Chondrocyte (in vitro differentiated cells): ENCODE measurements at places on chromosomes 5 and 9. TPM values are rescaled to one million over a fixed set of nuclear protein-coding genes. Genes with fewer than 3 reads are reported as not detected.

- DNase-seq, result no peak
Observed at GRCh38 chr5:89930591-89931392, 478.8 kb downstream of the CETN3 start.

- DNase-seq, result no peak
Observed at GRCh38 chr5:100188778-100189177, 346.4 kb upstream of the FAM174A start.

DNA sequence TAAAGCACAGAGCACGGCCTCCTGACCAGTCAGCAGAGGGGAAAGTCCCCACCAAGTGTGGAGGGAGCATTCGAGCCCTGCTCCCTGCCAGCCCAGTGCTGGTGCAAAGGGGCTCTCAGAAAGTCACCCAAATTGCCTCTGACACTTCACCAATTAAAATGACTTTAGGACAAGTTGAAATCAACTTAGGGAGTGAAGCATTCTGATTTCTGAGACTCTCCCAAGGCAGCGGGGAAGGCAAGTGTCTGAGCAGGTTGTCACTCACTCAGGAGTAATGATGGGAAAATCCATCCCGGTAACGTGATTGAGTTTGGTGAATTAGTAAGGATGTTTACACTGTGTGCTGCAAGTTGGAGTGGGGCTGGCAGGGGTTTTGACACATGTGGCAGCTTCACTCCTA, 73.7 kb downstream of the PCDH1 start:
- no peak for DNase-seq

DNA sequence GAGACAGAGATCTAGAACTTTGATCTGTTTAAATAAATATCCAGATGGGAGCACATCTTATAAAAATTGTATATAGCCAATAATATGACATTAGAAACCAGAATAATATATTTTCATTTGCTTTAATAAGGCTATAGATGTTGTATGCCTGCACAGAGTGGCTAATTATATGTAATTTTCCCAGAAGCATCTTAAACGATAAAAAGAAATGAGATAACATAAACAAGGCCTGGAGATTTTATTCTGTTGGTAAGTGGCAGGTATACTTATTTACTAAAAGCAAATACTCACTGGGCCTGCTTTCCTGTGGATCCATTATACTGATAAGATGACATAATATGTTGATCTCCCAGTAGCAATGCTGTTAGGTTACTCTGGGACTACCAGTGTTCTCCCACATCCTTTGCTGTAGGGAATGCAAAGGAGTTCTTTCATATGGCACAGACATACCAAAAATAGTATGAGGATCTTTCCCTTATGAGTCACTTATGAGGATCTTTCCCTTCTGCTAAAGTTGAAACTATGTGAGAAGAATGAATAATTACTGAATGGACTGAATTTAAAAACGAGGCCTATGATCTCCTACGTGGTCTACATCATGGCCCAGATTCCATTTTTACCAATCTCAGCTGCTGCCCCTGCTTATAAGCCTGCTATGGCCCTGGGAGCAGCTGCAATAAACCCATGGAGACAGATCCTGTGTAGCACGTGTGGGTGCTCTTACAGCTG, 112.1 kb downstream of the NUDT12 start:
- DNase-seq, result no peak

Gene AP3B1
- total RNA-seq, result 60.3 to 74.5 TPM (median 60.4 TPM) in 3 replicates

DNA sequence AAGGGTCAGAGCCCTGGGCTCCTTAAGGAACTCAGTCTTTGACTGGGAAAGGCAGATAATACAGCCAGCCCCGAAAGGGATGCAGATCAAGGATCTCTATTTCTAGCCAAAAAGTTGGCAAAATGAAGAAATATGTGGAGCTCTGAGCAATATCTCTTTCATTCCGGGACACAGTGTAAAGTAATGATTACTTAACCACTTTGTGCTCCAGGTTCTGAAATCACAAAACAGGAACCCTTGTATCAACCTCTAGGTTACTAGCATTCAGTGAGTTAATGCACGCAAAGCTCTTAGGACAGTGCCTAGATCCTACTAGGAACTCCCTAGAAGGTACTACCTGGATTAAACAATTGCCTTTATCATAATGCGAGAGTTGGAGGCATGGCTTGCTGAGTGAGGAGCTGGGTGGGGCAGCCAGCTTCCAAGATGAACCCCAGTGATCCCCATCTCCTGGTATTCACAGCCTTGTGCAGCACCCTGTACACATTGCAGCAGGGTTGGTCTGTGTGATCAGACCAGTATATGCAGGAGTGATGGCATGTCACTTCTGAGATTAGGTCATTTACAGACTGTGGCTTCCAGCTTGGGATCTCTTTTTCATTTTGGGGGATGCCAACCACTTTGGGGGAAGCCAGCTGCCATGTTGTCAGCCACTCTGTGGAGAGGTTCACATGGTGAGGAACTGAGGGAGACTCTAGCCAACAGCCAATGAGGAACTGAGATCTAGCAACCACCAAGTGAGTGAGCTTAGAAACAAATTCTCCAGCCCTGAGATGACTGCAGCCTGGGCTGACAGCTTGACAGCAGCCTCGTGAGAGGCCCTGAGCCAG, 103.1 kb upstream of the SLC44A1 start:
- no peak for DNase-seq

- no peak for DNase-seq
Observed at GRCh38 chr9:136609160-136609475, 53.6 kb upstream of the EGFL7 start.

Gene SPATA31C1
- total RNA-seq, result not detected in 3 replicates

Gene LHX2
- total RNA-seq, result 0.20 TPM in 1 of 3 replicates, not detected in the others

DNA sequence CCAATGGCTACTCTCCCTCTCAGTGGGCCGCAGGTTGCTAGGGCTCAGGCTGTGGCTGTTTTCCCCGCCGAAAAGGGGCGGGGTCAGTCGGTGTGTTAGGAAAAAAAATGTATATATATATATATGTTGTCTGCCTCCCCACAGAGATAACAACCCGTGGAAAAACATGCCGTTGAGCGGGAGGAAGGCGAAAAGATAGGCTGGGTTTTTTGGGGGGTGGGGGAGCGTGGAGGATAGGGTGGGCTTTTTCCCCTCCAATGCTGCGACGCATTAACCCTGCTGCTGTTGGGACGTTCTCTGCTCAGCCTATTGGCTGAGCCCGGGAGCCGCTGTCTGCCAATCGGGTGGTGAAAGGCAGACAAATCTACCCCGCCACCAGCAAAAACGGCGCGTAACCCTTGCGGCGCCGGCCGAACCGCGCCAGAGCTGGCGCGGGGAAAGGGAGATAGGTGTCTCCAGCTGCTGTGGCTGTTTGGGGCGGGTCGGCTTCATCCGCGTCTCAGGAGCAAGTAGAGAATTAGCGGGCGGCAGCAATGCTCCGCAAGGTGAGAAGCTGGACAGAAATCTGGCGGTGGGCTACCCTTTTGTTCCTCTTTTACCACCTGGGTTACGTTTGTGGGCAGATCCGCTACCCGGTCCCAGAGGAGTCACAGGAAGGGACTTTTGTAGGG, at the start of gene PCDHGC4:
Gene PCDHGC4 (plus strand): TSS at position 390 of the 671 bp plus-strand sequence. CDS start 144 bp downstream, at position 534.
- DNase-seq, result no peak

Gene GPRIN1
- 1.7 to 2.9 TPM (median 2.1 TPM) in 3 replicates for total RNA-seq

DNA sequence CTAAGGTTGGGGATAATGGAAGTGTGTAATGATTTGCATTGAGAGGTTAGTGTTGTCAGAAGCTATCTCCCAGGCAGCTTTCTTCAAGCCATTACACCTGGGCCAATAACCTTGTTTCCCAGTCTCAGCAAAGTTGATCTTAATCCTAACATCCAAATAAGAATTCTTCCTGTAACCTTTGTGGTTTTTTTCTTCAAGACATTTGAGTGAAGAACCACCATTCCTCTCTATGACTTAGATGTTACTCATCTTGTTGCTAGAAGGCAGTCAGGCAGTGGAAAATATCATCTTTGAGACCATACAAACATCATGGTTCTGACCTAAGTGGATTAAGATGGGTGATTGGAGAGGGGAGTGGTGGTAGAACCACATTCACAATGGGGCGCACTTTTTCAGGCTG, 103.5 kb downstream of the NDUFAF2 start:
- no peak for DNase-seq

GRCh38 chr5:7420510-7421280, 24.8 kb downstream of the ADCY2 start:
- DNase-seq, result no peak

DNA sequence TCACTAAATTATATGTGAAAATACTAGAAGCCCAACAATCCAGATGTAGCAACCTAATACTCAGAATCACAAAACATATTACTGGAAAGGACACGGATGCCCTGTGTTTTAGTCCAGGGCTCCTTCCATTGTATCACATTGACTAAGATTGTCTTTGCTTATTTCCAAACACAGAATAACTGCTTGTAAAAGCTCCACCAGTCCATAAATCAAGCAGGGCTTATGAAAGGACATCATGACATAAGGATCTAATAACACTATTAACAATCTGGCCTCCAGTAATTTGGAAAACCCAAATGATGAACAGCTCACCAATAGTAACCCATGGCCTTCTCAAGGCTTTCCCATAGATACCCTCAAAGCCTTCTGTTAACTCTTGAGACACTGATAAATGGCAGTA, 39.8 kb downstream of the WDR41 start:
- DNase-seq, result no peak

Gene TNFSF15
- total RNA-seq, result 0.10 to 0.37 TPM (median 0.36 TPM) in 3 replicates

Gene PDE4D
- 21.1 to 49.8 TPM (median 23.9 TPM) in 3 replicates for total RNA-seq

Gene PCDHA13
- 1.1 to 2.0 TPM (median 1.3 TPM) in 3 replicates for total RNA-seq
